ENCODE measurements at places on chromosomes 12 and 14.
A peak's percentile ranks its signal among the peaks of the same experiment; 100 is the strongest.

DNA sequence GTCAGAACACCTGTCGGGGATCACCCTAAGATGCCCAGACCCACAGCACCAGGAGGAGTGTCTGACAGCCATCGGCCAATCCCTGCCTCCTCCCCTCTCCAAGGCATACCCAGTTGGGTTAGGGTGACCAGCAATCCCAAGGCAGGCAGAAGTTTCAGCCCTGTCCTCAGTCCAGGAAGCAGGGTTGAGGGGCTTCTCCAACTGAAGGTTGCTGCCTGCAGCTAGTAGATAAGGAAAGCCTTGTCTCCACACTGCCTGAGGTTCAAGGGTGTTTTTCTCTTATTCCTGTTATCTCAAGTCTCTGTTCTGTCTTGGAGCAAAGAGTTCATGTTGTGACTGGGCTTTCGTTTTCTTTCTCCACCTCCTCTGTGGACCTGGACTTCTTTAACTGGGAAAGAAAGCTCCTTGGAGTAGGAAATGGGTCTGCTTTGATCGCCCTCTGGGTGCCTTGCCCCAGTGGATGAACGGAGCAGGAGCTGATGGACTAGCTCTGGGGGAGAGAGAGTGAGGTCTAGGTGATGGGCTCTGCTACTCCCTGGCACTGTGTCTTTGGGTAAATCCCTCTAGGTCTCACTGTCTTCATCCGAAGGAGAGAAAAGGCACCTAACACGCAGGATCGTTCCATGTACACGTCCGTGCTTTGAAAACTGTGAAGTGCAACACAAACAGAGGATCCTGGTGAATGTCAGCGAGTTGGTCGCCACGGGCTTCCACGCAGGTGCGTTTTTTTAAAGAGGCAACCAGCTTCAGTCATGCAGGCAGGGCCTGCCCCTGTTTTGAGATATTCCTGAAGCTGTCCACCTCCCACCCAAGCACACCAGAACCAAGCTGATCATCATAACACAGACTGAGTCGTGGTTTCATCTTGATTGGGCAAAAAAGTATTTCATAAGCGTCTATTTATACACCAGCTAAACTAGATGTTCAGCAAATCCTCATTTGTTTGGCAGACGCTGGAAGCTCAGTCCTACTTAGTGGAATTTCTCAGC, 52.5 kb upstream of the FOXN3 start:
- DNase-seq: no peak

- peak; percentile 81 for DNase-seq
Observed at GRCh38 chr12:124939079-124939420, 24.6 kb upstream of the UBC start.

GRCh38 chr14:97413966-97414717, 617.0 kb downstream of the VRK1 start:
- no peak for DNase-seq

DNA sequence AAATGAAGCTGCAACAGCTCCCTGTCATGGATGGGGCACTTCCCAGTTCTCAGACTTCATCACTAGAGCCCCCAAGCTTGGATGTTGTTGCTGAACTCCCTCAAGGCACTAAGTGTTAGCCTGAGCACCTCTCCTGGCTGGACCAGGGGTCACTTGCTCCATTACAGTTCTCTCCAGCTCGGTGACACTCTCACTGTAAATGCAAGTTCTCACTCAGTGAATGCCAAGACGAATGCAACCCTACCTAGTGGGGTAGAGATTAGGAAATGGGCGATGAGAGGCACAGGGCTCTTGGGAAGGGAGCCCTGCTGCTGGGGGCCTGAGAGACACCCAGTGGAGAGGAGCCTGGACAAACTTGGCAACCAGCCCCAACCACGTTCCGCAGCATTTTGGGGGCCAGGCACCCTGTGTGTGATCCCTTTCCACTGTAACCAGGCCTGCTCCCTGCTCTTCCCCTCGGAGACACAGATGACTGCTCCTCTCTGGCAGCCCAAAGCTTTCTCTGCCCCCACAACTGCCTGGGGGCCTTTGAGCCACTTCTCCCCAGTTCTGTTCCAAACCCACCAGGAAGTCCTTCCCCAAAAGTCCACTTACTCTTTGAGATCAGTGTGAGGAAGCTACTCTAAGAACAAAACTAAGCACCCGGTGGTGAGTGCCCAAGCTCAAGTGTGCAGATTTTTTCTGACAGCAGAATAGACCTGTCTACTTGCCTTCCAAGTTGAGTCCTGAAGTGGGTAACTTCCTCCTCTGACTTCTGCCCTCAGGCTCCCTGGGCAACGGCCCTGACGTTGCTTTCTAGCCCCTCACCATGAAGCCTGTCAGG, 8.0 kb upstream of the SELPLG start:
- no peak for DNase-seq

- DNase-seq: no peak
Observed at GRCh38 chr12:9829982-9830381, 2.7 kb downstream of the KLRF1 start.

DNA sequence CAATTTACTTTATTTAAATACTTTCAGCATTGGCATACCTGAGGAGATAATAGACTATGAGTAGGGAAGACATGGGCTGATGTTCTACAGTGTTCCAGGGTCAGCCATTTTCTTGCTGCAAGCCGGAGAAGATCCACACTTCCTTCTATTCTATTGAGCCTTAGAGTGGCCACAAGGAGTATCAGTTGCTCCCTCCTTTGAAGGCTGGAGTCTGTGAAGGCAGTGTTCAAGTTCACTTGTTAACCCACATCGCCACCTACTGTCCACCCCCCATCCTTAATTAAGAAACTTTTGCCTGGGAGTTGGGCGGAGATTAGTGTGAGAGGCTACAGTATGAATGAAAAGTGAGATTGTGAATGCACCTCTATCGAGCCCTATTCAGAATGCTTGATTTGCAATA, 666.6 kb downstream of the NRXN3 start:
- no peak for DNase-seq

DNA sequence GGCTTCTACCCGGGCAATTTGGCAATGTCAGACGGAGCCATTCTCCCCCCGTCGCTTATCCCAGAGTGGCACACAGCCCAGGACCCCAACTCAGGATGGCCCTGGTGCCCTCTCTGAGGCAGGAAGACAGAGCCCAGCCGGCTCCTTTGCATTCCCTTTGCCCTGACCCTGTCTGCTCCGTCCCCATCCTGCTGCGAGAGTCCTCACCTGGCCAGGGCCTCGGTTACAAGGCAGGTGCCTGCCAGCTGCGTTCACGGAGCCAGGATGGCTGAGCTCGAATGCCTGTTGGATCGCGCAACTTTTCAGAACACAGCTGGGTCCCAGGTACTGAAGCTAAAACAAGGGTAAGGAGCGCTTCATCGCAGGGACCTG, 18.6 kb downstream of the LRTM2 start:
- DNase-seq: no peak

- DNase-seq: no peak
Observed at GRCh38 chr14:23078692-23079116, 16.2 kb downstream of the ACIN1 start.

DNA sequence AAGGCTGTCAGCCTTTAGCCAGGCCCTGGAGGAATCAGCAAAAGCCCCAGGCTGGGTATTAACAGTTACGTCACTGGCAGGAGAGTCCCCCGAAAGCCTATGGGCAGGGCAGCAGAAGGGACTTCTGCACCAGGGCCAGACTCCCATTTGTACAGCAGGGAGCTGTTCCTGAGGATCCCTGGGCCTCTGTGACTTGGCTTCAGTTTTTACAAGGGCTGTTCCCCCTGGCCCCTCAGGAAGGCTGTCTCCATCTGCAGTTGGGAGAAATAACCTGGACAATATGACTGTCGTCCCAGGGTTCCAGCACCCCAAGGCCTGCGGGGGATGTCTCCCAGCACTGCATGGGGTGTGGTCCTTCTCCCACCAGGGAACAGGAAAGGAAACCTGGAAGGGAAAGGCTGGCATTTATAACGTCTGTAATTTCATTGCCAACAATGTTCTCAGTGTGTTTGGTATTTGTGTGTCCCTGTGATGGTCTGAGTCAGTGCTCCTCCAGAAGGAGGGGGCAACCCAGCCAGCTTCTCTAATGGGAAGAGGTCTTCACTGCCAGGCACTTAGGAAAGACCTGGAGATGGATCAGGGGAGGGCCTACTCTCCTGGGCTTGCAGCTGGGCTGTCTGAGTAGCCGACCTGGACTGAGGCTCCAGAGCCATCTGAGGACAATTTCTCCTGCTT, 42.4 kb downstream of the ERH start:
- DNase-seq: no peak

GRCh38 chr12:105109465-105110212, 2.1 kb downstream of the WASHC4 start:
- no peak for DNase-seq

DNA sequence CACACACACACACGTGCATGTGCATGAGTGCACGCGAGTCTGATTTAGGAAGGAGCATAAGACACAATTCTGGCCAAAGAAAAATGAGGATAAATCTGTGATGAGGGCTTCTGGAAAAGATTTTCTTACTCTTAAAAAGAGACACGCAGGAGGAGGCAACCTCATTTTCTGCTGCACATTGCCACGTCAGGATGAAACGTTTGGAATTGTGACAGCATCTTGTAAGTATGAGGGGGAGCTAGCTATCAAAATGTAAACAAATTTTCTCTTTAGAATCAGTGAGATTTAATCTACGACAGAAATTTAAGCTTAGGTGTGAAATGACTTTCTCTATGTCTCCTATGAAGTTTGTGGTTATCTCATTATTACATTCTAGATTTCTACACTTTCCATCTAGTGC, 31.1 kb upstream of the NUBPL start:
- no peak for DNase-seq

DNA sequence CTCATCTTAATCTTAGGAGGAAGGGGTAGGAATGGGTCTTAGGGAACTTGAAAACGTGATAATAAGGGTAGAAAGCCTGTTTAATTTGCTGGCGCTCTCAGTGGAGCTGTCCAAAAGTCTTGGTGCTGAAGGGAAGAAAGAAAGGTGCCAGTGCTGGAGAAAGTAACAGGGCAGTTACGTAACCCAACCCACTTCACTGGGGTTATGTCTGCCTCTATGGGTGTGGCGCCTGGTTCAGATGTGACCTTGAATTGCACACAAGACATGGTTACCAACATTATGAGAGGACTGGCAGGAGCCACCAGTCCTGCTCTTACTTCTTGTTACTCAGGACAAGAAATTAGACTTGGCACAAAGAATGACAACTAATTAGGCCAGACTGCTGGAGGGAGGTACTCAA, 18.6 kb upstream of the GPATCH2L start:
- no peak for DNase-seq

DNA sequence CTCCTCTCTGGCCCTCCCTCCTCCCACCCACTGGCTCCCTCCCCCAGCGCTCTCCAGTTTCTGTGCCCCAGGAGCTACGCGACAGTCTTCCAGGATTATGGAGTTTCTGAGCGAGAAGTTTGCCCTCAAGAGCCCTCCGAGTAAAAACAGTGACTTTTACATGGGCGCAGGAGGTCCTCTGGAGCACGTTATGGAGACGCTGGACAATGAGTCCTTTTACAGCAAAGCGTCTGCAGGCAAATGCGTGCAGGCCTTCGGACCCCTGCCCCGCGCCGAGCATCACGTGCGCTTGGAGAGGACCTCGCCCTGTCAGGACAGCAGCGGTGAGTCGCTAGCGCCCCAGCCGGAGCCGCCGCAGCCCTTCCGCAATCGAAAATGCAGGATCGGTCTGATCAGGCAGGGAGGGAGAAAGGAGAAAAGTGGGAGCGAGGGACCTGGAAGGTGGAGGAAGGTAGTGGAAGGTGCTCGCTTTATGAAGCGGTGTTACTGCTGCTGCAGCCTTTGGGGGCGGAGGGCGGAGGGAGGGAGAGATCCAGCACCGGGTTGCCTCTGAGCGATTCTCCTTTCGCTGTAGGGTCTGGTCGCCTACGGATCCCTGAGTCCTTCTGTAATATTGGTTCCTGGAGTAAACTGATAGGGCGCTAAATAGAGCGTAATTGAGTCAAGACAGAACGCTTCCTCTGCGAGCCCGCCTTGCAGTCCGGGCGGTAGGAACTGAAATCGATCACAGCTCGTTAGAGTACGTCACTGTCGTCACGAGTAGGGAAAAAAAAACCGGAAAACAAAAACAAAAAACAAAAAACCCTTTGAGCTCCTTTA, at the start of gene ALX1:
Gene ALX1, plus strand, starts transcription at position 56 of the 819 bp plus-strand sequence. Its CDS starts 42 bp downstream, at position 98.
- DNase-seq: no peak

- DNase-seq: no peak
Observed at GRCh38 chr14:43147485-43147884, 1359.6 kb downstream of the FSCB start.

GRCh38 chr12:87801860-87802720, 227.1 kb downstream of the C12orf50 start:
- DNase-seq: no peak

Measured in CD4-positive, alpha-beta T cell treated with Interleukin-17A for 1 hour (primary cell).